ENCODE measurements at places on chromosomes 5 and 9.

DNA sequence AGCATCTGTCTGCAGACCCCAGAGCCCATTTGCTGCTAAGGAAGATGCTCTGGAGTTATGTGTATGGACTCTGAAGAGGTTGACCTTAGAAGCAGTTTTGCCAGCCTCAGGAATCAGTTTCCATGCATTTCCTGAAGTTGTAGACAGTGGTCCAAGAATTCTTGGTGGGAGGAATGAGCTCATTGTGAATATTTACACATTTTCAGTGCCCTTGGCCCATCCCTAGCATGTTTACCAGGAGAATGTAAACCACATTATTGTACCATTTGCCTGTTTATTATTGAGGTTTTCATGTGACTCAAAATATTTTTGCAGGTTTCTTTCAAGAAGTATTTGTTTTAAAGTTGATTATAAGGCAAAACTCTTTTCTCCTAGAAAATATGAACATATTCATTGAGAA is 93.8 kb downstream of the NXNL2 start:
- no peak for DNase-seq

- no peak for DNase-seq
These were observed 789 bp downstream of the LTC4S start for GRCh38 chr5:179794575-179794974.

DNA sequence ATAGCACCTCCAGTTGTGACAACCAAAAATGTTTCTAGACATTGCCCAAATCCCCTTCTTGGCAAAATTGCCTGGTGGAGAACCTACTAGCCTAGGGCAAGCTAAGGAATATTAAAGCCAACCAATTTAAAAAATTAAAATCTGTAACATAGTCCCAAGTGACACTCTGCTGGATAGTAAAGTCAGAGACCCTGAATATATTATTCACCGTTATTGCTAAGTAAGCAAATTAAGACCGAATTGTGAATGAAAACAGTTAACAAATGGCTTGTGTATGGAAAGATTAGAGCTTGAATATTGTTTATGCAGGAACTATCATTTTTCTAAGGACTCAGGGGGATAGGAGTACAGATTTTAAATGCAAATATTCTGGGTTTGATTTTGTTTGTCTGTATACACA is 208.1 kb downstream of the DMAC1 start:
- DNase-seq, result no peak

DNA sequence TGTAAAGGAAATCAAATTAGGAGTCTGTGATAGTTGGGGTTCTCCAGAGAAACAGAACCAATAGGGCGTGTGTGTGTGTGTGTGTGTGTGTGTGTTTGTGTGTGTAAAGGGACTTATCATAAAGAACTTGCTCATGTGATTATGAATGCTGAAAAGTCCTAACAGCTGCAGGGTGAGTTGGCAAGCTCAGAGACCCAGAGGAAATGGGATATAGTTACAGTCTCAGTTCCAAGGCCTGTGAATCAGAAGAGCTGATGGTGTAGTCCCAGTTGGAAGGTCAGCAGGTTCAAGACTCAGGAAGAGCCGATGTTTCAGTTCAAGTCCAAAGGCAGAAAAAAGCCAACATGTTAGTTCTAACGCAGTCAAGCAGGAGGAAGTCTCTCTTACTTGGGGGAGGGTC is 214.2 kb downstream of the ELAVL2 start:
- DNase-seq, result no peak

DNA sequence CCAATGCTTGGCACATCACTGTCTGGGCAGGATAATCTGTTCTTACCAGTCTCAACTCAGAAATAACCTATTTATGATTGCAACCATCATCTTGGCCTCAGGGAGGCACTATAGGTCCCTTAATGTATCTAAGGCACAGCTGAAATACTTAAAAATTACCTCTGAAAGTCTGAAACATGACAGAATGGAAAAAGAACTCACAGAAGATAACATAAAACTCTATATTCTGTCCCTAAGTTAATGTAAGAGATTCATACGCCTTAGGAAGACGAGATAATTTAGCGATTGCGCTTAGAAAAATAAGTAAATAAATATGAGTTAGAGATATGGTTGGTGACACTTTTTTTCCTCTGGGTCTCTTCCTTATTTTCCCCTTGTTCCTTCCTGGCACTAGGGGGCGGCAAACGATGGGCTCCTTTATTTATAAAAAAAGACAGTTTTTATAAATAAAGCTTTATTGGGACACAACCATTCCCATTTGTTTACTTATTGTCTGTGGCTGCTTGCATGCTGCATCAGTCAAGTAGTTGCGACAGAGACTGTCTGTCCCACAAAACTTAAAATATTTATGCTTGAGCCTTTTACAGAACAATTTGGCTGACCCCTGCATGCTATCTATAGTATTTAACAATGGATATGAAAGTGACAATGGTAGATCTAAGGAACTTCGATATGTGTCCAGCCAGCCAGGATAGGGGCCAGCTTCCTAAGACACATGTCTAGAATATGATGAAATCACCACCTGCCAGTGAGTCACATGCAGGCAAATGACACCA is 79.6 kb downstream of the PDE4D start:
- no peak for DNase-seq

GRCh38 chr5:122957457-122957856 is 79.1 kb downstream of the PPIC start:
- no peak for DNase-seq

DNA sequence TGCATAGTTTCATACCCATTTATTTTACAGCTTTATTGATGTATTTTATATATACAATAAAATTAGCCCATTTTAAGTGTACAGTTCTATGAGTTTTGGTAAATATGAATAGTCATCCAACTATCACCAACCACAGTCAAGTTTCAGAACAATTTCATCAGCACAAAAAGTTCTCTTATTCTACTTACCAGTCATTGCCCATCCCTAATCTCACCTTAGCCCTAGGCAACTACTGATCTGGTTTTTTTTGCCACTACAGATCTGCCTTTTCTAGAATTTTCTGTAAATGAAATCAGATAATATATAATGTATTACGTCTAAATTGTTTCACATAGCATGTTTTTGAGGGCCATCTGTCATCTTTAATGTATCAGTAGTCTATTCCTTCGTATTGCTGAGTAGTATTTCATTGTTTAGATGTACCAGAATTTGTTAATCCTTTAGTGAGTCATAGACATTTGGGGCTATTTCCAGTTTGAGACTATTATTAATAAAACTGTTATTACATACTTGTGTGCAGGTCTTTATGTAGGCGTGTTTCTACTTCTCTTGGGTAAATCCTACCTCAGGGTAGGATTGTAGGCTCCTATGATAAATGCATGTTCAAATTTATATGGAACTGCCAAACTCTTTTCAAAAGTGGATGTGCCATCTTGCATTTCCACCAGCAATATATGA is 198.5 kb upstream of the ADAMTSL1 start:
- no peak for DNase-seq

DNA sequence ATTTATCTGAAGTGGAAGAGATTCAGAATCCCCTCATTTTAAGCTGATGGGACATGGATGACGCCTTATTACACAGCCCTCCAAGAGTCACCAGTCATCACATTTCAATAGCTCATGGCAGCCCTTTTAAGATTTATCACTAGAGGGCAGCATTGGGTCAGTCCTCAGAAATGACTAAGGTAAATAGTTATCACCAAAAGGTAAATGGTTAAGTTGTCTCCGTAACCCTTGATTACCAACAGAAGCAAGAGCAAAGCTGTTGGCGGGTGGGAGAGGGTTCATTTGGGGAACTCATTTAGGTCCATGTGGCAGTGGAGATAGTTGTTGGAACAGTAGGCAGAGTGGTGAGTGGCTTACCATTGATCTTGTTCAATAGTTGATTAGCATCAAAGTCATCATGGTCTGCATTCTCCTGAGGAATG is 12.0 kb upstream of the C9 start:
- DNase-seq, result no peak

DNA sequence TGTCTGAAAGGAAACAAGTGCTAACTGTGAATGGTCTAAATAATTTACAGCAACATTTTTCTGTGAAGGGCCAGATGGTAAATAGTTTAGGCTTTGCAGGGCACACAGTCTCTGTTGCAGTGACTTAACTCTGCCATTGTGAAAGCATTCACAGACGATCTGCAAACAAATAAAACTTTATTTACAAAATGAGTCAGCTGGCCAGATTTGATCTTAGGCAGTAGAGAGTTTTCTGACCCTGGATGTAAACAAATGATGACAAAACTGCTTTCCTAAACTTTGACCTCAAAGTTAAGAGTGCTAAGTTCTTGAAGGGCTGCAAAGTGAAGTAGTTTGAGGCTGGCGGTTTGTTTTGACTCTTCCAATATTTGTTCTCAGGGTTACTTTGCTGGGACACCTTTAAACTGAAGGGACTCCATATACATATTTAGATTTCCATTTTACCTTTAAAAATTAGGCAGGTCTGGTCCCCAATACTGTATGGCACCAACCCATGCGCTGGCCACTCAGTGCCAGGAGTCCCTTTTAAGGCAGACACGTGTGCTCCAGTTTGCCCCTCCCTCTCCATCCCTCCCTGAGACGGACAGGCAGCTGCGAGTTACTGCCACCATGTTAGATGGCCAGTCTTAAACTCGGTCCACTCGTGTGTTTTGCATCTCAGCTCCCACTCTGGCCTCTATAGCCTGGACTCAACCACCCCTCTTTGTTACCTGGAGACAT is 4.0 kb upstream of the ADAMTS16 start:
- no peak for DNase-seq

- no peak for DNase-seq
These were observed 67.5 kb upstream of the MAMDC2 start for GRCh38 chr9:69976152-69976551.

DNA sequence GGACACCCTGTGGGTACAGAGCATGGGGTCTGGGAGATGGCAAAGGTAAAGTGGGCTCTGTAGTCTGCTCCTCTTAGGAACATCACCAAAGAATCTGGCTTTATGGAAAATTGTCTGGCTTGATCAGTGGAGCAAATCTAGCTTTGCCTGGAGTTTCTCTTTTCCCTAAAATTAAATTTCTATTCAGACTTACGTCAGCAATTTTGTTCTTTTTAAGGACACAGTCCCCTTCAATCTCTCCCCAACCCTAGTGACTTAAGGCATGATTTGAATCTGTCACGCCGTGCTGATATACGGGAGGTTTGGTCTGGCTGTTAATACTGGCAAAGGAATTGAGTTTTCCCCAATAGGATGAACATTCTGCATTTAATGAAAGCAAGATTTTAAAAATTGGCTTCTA is 72.3 kb upstream of the ERCC6L2 start:
- no peak for DNase-seq

GRCh38 chr9:97531888-97532376 is 30.5 kb downstream of the TMOD1 start:
- no peak for DNase-seq

DNA sequence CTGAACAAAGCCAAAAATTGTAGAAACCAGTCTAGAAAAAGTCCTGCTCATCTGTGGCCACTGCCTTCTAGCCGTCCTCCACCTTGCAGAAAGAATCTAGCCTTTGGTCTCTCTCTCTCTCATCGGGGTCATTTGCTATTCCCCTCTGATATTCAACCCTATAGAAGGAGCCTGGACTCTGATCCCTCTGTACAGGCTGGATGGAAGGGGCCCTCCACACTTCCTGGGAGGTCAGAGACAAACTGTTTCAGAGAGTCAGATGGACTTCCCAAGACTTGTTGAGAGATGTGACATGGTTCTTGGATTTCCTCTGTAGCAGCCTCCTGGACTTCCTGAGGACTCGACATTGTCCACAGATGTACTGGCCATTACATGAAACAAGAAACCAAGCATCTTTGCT is 85.0 kb upstream of the RUSC2 start:
- DNase-seq, result no peak

DNA sequence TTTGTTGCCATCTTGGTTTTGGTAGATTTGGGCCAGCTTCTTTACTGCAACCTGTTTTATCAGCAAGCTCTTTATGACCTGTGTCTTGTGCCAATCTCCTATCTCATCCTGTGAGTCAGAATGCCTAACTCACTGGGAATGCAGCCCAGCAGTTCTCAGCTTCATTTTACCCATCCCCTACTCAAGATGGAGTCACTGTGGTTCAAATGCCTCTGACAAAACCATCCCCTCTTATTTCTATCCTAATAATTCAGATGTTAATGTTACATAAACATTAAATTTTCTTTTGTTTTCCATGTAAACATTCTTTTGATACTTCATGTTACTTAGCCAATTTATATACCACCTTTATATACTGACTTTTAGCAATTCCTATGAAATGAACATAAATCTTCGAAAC is 746.3 kb downstream of the CDH18 start:
- no peak for DNase-seq

DNA sequence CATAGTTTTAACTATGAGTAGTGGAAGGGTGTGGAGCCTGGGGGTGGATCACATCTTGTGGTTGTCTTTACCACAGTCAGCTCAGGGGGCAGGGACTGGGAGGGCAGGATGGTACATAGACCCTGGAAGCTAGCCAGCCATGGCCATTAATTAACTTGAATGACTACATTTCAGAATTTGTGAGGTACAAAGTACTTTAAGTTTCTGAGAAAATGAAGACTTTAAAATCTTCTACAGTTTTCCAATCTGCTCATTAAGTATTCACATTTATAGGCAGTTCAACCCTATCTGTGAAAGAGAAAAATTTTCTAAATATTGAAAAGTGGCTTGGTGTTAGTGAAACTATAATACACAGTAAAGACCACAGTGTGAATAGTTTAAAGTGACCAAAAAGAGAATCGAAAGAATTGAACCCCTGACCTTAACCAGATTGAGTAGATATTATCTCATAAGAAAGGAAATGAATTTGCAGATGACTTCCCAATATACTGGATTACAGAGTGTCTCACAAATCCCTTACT is 234.2 kb upstream of the MEF2C start:
- DNase-seq, result peak; percentile 37

- DNase-seq, result no peak
These were observed 6.2 kb downstream of the DMRT3 start for GRCh38 chr9:982394-983230.

- no peak for DNase-seq
These were observed 153.8 kb downstream of the CEMIP2 start for GRCh38 chr9:71614409-71615010.

Measured in Right ventricle myocardium inferior (tissue), 1 donor.